ENCODE measurements at places on chromosomes 7 and 10.
A peak's percentile ranks its signal among the peaks of the same experiment; 100 is the strongest.

GRCh38 chr10:65827359-65827758, 1098.5 kb upstream of the LRRTM3 start:
- DNase-seq: no peak

GRCh38 chr10:11863353-11864109, 40.4 kb downstream of the PROSER2 start:
- peak; percentile 31 for DNase-seq

DNA sequence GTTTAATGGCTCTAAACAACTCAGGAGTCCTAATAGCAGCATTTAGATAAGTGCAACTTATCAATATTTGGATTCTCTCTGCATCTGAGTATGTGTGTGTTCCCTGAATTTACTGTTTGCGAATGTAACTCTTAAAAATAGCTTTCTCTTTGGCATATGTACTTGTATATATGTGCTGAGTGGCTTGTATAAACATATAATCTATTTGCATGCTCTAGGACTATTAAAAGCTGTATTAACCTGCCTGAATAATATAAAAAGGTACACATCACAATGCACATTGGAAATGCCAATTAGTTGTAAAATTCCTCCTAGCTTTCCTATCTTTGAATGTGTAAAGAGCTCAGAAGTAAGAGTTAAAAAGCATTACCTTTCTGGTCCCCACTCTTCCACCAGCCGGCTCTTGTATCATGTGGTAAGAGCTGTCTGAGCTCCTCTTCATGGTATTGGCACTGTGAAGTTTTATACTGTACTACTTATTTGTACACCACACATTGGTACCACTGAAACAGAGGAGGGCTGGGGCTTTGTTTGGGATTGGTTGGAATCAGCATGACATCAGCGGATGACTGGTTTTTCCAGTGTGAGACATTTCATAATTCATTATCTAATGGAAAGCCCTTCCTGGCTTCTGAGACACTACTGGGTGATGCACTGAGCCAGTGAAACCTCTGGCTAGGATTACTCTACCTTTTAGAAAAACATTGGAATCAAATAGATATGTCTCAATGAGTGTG, at the start of gene INHBA:
Gene INHBA, minus strand, starts transcription at position 456 of the 737 bp plus-strand sequence. CDS start 2,716 bp downstream, outside the sequence.
- no peak for DNase-seq

DNA sequence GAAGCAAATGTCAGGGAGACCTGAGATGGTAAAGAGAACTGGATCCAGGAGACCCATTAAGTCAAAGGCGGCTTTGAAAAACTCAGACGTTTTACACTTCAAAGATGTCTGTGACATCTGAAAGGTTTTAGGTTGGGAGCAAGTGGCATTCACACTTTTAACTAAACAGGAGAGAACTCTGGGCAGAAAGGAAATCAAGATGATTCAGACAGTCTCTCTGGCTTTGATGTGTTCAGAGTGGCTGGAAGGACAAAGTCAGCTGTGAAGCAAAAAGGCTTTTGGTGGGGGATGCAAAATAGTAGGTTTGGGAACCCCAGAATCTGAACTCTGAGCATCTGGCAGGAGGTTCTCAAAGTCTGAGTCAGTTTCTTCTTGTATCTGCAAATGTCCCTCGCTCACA, 66.6 kb downstream of the PRKCQ start:
- DNase-seq: no peak

DNA sequence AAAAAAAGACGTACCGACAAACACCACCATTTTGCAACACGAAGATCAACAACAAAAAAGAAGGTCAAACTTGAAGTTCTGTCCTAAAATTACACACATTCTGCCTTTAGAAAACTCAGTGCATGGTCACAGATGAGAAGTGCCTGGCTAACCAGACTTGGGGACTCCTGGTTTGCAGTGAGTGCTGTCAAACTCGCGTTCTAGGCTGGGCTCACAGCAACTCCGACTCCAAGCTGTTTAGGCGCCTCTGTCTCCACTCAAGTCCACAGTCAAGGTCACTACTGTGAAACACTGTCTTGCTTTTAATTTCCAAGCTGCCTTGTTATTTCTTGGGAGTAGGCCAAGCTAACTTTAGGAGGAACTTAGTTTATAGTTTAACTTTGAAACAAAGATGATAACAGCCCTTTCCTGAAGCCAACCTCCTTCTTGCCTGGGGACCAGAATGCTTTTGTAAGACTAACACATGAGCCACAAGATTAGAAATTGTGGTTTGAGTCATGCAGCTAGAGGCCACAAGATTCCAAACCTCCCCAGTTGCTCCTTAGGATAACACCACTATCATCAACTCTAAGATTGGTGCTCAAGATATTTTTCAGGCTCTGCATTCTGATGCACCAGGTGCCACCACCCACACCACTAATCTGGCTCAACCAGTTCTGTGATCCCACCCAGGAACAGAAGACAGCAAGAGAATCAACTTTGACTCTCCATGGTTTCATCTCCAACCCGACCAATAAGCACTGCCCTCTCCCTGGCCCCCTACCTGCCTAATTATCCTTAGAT, 1.1 kb upstream of the DNAAF5 start:
- peak; percentile 36 for DNase-seq

- no peak for DNase-seq
Measured at GRCh38 chr7:77460057-77460486, 43.9 kb upstream of the GSAP start.

DNA sequence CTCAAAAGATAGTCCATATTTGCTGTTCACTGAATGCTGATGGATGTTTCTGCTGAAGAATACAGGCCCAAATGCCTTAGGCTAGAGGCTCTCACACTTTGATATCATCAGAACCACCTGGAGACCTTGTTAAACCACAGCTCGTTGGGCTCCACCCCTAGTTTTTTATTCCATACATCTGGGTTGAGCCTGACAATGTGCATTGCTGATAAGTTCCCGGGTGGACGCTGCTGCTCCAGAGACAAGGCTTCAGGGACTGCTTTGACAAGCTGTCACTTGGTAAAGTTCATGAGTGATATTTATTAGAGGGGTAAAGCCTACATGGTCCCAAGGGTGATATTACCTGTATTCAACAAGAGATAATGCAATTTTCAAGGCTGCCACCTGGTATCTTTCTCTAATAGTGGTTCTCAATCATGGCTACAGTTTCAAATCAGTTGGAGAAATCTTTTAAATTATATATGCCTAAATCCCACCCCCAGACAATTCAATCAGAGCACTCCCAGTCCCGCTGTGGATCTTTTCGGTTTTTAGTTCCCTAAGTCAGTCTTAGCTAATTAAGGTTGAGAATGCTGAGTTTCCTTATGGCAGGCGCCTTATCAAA, 107.1 kb upstream of the GSDME start:
- DNase-seq: peak; percentile 55

GRCh38 chr7:1951159-1951536, 281.1 kb downstream of the ELFN1 start:
- peak; percentile 29 for DNase-seq

DNA sequence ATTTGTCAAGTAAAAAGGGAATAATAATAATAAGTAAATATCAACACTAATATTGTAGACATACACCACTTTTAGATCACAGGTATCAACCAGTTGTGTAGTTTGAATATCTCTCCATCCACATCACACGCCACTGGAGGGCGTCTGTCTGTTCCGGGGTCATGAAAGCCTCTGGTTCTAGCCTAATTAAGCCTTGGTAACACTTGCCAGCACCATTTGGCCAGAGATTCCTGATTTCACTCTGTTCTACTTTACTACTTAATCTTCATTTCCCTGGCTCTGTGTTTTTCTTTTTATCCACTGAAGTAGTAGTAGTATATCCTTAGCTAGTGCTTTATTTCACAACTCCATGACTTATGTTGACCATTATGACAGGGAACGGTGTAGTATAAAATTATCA, 285.6 kb upstream of the POM121L12 start:
- no peak for DNase-seq

- no peak for DNase-seq
Measured at GRCh38 chr10:101228153-101228965, 904 bp downstream of the LBX1 start.

GRCh38 chr10:15510963-15511362, 139.9 kb upstream of the FAM171A1 start:
- no peak for DNase-seq

DNA sequence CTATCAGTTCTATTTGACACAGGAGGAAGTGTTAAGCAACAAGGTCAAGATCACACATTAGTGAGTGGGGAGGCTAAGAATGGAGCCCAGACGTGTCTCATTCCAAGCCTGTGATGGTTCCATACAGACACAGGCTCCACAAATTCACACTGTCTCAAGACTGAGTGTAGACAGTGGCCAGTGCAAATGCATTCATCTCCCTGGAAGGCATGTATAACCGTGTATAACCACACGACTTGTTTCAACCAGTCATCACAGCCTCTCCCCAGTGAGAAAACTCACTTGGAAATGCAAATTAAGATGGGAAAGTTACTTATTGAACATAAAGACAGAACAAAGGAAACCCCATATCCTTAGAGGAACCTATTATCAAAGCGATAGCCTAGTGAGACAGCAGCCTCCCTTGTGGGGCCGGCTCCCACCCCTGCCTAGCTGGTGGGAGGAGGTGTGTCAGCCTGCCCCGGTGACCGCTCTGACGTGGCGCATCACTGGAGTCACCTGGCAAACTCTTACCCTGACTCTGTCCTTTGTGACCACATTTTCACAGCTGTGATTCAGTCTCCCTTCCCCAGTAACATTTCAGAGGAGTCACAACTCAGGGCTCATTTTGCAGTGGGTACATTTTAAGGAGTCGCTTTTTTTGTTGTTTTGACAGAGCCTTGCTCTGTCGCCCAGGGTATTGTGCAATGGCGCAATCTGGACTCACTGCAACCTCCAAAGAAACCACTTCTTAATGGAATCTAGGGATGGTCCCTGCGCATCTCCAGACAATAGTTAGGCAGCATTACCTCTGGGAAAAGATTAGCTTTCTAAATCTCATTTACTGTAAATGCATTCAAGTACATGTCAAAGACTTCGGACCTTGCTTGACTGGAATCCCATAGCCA, 126.6 kb upstream of the PARD3 start:
- no peak for DNase-seq

GRCh38 chr10:68423522-68423921, 16.4 kb upstream of the RUFY2 start:
- DNase-seq: no peak

DNA sequence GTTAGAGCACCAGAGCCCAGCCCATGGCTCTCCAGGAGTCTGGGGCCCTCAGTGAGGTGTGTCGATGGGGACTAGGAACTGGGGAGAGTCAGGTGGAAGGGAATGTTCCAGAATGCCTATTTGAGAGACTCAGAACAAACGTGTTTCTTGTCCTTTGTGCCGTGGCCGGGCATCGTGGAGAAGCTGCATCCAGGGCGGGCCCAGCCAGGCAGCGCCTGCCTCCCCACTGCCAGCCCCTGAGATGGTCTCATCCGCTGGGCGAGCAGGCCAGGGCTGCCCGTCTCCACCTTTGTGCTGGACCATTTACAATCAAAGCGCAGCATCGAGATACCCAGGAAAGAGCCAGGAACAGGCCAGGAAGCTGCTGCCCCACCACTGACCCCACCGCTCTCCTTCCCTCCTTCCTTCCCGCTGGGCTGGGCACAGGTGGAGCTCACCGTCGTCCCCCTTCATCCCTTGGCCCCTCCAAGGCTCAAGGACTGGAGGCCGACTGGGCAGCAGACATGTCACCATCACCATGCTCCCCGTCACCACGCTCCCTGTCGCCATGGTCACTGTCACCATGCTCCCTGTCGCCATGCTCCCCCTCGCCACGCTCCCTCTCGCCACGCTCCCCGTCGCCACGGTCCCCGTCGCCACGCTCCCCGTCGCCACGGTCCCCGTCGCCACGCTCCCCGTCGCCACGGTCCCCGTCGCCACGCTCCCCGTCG, 71.1 kb upstream of the ADGRA1 start:
- DNase-seq: no peak

GRCh38 chr7:36272567-36273269, 116.9 kb upstream of the ANLN start:
- DNase-seq: no peak

DNA sequence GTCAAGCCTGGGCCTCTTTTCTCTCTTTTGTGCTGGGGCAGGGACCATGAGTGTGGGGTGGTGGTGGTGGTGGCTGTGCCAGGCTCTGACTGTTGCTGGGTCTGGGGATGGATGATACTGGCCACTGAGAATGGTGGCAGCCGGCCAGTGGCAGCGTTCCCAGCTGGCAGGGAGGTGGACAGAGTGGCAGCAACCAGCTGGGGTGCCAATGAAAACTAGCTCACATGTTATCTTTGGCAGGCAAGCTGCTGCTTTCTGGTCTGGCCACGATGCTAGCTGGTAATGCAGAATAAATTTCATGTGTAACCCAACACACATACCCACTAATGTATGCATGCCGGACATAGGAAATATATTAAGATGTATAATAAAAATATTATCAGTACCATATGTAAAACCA, 95.0 kb upstream of the SLC26A5 start:
- peak; percentile 31 for DNase-seq

DNA sequence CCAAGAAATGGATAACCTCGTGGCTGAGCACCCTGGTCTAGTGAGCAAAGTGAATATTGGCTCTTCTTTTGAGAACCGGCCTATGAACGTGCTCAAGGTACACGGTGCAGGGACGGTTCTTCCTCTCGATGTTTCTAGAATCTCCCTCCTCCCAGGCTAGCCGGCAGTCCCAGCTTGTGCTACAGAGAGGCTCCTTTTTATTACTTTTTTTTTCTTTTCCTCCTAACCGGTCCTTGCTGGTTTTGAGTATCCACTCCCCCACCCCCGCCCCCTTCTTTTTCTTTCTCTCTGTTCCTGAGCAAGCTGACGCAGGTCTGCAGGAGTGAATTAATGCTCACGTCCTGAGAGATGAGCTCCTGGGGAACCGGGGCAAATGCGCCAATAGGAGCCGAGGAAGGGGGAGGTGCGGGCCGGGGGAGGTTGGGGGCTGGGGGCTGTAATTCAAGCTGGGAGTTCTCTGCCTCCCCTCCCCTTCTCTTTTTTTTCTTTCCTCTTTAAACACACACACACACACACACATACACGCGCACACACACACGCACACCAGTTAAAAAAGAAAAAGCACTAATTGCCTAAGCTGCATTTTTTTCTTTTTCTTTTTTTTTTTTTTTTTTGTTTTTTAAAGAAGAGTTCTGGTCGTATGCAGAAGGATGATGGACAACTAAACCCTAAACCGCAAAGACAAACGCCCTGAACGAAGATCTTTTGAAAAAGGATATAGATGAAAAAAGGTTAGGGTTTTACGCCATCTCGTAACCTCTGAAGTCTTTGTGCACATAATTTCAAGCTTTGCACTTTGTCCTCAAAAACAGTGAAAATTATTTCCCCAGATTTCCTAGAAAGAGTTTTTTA, 6.6 kb downstream of the CPA2 start:
- DNase-seq: no peak

DNA sequence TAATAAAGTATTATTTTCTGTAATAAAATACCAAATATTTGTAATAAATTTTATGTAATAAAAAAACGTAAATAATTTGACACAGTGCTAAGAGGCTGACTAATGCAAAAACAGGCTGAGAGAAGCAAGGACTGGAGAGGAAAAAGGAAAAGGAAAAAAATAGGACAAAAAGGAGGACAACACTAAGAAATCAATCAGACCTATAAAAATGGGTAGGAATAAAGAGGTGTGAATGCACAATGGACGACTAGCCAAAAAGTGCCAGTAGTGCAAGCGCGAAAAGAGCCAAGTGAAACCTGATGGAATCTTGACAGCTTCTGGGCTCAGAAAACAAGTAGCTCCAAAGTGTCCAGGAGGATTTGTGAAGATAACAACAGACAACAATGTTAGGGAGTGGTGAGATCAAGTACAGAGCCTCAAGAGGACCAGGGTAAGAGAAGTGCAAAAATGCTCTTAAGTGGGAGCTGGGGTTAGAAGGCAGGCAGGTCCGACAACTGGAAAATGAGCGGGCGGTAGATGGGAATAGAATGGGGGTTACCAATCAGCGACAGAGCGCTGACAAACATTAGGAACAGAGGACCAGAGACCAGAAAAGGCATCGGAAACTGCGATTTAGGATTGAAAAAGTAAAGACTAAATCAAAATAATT, 1.2 kb downstream of the BRAF start:
- peak; percentile 16 for DNase-seq
